Fibroblast of pulmonary artery (primary cell): ENCODE measurements at places on chromosomes 1 and 21.

DNA sequence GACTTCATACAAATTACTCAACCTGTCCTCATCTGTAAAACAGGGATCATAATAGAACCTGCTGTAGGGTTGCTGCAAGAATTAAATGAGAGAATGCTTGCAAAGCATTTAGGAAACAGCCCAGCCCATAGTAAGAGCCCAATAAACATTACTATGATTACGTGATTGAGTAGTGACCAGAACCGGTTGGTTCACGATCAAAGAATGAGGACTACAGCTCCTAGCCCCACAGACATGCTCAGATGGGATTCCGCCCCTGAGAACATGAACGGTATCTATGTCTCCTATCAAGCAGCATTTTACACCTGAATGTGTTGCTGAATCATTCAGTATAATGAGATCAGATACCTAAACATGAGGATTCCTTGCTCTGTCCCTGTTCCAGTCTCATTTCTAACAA, 104.8 kb upstream of the ZNF648 start:
- no peak for DNase-seq

GRCh38 chr1:85132078-85132720, 68.6 kb downstream of the SYDE2 start:
- no peak for DNase-seq

DNA sequence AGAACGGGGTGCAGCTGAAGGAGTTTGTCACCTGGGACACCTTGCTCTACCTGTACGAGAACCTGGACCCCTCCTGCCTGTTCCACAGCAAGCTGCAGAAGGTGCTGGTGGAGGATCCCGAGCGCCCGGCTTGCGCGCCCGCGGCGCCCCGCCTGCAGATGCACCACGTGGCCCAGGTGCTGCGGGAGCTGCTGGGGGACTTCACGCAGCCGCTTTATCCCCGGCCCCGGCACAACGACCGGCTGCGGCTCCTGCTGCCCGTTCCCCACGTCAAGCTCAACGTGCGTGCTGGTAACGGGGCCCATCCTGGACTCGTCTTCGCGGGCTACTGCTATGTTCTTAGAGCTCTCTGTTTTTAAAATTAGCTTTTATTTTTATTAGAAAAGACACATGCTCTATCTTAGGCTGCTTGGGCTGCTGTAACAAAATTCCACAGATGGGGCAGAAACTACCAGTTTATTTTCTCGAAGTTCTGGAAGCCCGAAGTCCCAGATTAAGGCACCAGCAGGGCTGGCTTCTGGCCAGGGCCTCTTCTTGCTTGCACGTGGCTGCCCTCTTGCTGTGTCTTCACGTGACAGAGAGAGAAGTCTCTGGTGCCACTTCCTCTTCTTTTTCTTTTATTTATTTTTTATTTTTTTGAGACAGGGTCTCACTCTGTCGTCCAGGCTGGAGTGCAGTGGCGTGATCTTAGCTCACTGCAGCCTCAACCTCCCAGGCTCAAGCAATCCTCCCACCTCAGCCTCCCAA, 38.1 kb downstream of the TRPM2 start:
- DNase-seq, result no peak

DNA sequence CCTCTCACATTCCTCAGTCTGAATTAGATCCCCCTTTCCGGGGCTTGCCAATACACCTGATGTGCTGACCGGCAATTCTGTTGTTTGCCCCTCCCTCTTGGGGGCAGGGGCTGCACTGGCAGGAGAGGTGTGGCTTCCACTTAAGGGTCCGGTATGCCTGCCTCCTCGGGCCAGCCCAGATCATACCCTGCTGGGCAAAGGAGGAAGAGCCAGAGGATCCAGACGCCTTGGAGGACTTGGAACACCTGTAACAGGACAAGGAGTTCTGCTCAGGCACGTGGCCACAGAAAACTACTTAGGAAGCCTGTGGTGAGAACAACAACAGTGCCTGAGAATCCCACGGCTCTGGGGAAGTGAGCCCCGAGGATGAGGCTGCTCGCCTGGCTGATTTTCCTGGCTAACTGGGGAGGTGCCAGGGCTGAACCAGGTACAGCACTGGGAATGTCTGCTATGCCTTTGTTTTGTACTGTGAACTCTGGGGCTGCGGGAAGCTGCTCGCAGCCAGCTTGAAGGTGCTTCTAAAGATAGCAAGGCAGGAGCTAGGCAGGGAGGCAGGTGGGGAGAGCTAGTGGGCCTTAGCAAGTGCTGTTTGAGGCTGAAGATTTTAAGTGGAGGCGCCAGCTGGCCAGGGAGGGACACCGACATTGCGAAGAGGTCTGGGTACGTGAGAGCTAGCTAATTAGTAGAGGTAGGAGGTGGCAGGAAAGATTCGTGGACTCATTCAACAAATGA, at the start of gene SMPDL3B:
Gene SMPDL3B, plus strand, starts transcription at position 183 of the 732 bp plus-strand sequence. Its CDS starts 184 bp downstream, at position 367.
- no peak for DNase-seq

GRCh38 chr21:26433386-26433785, 139.7 kb downstream of the CYYR1 start:
- DNase-seq, result no peak

DNA sequence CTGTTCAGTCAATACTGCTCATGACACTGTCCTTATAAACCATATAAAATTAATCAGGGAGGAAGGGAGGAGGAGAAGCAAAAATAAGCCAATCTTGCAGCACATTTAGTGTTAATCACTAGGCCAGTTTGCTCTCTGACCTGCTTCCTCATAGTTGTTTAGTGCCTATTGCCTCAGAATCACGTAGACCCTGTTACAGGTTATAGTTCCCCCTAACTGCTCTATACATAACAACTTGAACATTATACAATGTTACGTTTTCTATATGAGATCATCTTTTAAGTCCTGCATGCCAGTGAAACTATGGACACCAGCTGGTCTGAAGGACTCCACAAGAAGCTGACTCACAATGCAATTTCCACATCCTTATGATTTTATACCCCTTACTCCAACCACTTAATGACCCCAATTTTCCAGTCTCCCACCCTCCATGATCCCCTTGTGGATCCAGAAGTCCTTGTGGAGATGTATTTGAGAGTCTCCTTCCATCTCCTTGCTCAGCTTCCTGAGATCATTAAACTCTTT, 34.9 kb upstream of the TACSTD2 start:
- DNase-seq, result no peak

DNA sequence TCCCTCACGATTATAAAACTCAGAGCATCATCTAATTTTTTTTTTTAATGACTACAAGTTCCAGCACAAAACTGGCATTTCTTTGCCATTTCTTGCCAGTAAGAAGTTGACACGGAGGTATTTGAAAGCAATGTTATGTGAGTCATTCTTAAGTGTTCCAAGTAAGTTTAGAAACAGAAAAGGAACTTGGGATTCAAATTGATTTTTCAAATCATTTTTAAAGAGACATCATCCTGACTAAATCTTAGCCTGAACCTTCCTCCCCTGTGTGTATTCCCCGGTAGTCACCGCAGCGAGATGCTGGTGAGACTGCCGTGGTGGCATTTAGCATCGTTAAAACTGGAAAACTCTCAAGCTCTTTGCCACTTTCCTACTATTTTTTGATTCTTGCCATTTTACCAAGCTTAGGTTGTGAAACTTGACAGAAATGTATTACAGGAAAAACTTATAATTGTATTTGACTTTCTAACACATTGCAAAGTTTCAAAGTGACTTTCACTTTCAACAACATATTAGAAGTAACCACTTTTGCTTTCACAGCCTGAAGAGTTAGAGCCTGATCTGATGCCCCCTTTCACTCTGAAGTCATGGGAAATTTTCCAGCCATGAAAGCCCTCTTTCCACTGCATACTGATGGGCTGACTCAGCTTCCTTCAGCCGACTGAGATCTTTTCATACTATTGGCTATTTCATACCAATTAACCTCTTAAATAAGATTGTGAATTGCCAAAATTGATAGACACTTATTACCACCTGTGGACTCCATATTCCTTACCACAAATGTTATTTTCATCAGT, 61.4 kb downstream of the OLFML2B start:
- DNase-seq, result peak; percentile 83
